WTC11 (cell line): ENCODE measurements at places on chromosomes 7 and 10.
A peak's percentile ranks its signal among the peaks of the same experiment; 100 is the strongest.

- peak; percentile 30 for DNase-seq
Measured at GRCh38 chr10:48976196-48976595, 36.6 kb upstream of the LRRC18 start.

DNA sequence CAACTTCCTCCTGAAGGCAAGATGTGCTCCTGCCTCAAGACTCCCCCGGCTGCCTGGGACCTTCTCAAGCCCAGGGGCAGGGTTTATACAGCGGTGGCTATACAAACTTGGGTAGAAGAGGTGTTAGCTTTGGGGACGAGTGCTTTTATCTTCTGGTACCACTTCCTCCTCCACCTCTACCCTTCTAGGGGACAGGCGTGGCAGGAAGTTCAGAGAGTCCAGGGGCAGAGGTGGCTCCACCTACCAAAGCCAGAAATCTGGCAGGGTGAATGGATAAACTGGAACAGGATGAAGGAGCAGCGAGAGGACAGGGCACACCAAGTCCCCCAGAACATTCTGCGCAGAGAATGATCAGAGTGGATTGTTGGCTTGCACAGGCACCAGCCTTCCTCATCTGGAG is 24.0 kb upstream of the TM9SF3 start:
- no peak for DNase-seq

GRCh38 chr7:113143486-113144257 is 25.3 kb upstream of the SMIM30 start:
- DNase-seq, result no peak

DNA sequence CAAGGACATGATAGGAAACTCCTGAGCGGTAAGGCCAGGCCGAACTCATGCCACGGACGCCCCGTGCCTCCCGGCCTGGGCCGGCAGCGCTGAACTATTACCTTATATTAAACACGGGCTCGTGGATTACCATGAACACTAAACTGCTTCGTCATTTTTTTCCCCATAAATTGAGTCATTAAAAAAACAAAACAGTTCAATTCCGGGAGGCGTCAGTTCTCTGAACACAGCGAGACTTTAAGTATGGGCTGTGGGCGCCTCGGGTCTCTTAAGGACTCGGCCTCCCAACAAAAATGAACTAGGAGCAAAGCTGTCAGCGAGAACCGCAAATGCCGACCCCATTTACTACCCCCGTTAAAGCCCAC is 519 bp downstream of the PITRM1 start:
- no peak for DNase-seq

DNA sequence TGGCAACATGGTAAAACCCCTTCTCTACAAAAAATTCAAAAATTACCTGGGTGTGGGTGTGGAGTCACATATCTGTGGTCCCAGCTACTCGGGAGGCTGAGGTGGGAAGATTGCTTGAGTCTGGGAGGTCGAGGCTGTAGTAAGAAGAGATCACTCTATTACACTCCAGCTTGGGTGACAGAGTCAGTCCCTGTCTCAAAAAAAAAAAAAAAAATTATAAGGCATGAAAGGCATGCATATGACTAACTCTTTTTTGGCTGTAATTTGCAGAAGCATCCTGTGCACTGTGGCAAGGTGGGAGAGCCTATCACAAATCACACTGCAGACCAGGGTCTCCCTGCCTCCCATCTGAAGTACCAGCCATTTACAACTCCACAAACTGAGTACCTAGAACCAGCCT is 14.1 kb upstream of the MYPN start:
- DNase-seq, result no peak

DNA sequence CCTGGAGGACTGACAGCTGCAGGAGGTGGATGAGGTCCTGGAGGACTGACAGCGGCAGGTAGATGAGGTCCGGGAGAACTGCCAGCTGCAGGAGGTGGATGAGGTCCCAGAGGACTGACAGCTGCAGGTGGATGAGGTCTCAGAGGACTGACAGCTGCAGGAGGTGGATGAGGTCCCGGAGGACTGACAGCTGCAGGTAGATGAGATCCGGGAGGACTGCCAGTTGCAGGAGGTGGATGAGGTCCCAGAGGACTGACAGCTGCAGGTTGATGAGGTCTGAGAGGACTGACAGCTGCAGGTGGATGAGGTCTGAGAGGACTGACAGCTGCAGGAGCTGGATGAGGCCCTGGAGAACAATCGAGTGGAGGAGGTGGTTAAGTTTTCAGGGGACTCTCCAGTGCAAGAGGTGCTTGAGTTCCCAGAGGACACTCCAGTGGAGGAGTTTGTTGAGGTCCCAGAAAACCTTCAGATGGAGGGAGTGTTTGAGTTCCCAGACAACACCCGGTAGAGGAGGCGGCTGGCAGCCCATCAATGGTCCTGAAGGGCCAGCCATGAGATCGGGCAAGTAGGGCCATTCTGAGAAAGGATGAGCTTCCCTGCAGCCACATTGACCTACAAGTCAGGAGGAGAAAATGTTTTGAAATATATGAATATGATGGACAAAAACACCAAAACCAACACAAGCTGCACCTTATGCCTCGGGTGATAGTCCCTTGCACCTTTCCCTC is 4.7 kb upstream of the EIF5AL1 start:
- DNase-seq, result no peak

- no peak for DNase-seq
Measured at GRCh38 chr7:158024351-158024715, 563.3 kb downstream of the PTPRN2 start.

DNA sequence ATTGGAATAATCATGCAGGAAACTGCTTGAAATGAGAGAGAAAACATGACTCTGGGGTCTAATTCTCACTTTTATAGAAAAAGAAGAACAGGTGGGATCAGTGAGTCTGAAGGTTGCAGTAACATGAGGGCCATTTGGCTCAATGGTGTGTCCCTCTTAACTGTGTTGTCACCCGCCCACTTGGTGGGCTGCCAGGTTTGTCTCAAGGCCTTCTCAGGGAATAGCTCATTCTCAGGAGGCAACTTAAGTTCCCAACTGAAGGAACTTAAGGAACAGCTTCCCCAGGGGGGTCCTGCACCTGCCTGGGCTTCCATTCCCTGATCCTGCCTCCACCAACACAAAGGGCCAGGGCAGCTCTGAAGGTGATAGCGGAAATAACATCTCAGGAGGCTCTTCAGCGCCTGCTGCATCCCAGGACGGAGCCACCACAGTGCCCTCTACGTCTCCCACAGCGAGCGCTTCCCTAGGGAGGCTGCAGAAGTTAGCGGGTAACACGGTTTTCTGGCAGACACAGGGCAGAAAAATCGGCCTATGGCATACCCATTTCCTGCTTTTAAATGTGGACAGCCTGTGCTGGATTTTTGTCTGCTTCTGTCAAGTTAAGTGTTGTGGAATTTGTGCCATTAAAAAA is 88.8 kb downstream of the ZRANB1 start:
- no peak for DNase-seq

GRCh38 chr7:109772161-109772560 is 1202.5 kb downstream of the DNAJB9 start:
- DNase-seq, result no peak

GRCh38 chr10:132707776-132708171 is 78.2 kb downstream of the NKX6-2 start:
- DNase-seq, result no peak
